Natural killer cell (primary cell): ENCODE measurements at places on chromosomes 1 and 21.
A peak's percentile ranks its signal among the peaks of the same experiment; 100 is the strongest.

DNA sequence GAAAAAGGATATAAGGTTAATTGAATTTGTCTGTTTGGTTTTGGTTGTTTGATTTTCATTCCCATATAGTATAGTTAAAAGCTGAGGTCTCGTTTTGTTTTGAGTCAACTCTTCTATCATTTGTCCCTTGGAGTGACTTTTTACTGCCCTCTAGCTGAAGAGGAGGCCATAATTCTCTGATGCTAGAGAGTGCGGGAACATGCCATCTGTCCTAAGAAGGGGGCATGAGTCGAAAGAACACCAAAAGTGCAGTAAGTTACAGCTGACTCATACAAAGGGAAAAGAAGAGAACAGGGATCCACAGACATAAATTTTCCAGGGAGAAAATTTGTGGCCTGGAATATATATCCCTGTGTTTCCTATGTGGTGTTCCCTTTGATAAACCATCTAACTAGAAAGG, 4.1 kb downstream of the KRTAP21-3 start:
- no peak for DNase-seq

GRCh38 chr1:184416946-184417345, 30.1 kb downstream of the C1orf21 start:
- DNase-seq: no peak

DNA sequence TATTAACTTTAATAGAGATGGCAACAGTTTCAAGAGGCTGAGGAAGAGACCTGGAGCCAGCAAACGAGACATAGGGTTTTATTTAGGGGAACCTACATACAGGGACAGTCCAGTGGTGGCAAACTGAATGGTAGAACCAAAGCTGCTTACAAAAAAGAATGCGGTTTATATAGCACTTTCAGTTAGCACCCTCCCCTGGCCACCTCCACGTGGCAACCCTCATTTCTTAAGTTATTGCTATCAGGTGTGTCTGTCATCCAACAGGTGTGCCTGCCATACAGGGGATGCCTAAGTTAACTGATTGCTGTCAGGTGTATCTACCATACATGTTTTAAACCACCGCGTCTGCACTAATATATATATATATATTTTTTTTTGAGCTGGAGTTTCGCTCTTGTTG, 129.2 kb upstream of the DUSP10 start:
- no peak for DNase-seq

- DNase-seq: no peak
Observed at GRCh38 chr1:16986962-16987361, 6.5 kb upstream of the MFAP2 start.

DNA sequence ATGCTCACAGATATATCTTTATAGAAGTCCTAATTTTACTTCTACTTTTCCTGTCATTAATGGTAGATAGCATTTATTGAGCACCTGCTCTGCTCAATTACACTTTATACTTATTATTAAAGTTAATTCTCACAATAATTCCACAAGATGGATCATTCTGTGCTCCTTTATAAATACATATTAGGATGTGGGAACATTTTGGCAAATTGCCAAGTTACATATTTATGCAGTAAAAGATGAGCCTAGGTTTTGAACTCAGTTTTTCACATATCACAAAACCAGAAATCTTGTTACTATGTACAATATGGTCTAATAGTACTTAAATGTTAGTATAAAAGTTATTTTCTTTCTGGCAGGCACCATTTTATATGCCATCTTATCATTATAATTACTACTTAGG, 895.0 kb upstream of the B3GALT2 start:
- DNase-seq: no peak

- no peak for DNase-seq
Observed at GRCh38 chr1:197557302-197557701, 218.0 kb downstream of the DENND1B start.

DNA sequence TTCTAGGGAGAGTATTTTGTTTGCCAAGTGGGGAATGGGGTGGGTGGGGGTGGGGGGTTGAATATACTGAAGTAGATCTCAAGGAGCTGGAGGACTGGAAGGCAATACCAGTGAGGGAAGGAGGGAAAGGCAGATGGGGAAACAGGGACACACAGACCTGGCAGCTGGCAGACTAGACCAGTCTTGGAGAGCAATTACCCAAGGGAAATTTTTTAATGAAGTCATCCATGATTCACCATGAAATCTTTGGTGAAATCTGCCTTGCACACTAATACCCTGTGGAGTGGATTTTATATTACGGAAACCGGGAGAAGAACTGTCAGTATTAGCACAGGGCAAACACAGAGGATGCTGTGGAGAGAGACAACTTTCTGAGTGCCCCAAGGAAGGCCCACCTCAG, 29.7 kb upstream of the MARK1 start:
- DNase-seq: no peak

GRCh38 chr1:25036117-25036546, 106.1 kb upstream of the RUNX3 start:
- peak; percentile 69 for DNase-seq

DNA sequence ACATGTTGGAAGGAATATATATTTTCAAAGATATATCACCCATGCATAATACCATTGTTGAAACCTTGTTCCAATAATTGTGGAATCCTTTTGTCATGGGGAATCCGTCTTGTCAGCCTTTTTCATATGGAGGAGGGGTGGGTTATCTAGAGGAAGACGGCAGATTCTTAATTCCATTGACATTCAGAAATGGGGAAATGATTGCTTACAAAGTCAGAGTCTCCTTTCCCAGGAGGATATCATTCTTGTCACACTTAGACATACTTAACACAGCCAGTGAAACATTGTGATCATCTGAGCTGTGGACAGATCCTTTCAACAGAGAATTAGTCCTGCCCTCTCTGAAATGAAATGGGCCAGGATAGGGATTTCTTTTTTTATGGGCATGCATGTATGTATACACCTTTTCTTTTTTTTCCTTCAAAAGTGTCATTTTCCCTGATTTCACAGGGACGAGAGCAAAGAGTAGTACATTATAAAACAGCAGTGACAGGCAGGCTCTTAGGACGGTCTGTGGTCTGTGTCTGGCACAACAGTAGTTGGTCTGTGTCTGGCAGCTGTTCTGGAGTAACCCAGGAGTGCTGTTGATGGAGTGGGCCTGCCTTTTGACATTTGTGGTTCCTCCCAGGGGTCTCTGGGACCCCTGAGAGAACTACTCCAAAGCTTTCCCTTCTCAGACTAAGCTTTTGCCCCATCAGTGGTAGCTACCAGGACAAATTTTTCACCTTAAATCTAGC, 50.1 kb downstream of the VPS13D start:
- no peak for DNase-seq

DNA sequence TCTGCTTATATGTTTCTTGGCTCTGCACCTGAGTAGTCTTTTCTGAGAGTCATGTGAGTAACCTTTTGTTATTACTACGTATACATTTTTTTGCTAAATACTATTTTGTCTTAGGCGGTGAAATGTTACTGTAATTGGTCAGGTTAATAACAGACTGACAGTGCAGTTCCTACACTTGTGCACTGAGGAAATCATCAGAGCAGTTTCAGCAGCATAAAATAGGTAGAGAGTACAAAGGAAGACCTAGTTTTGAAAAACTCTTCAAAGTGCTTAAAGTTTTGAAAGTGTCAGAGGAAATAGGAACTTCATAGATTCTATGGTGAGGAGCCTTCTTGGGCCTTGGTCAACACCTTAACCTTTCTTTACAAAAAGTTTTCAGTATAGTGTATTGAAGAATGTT, 11.1 kb downstream of the ATF6 start:
- no peak for DNase-seq

- no peak for DNase-seq
Observed at GRCh38 chr1:226302731-226303130, 6.2 kb downstream of the LIN9 start.

DNA sequence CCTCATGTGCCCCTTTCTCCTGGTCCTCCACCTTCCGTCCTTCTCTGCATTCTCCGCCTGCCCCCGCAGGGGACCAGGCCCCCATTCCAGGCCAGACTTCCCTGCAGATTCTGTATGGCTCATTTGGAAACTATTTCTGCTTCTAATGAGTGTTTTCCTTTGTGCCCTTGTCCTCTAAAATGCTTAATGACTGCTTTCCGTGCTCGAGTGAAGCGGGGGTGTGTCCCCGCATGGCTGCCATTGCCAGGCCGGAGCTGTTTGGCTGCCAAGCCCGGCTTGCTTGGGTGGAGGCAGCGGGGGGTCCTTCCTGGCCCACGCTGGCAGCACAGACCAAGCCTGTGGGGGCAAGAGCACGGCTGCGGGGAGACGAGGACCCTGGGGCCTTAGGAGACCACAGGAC, 299.3 kb upstream of the VAMP3 start:
- DNase-seq: no peak

DNA sequence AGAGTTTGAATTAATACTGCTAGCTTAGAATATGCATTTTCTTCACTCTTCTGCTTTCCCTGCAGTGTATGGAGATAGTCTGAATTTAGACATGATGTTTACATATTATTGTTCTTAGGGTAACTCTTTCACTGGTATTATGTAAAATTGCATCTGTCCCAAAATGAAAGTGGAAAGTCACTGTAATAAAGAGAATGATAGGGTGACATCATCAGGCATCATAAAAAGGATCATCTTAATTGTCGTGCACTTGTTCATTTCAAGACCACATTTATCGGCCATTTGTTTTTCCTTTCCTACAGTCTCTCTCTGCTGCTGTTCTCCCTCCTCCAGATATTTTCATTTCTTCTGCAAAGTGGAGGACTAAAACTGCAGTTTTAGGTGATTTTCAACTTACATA, 61.9 kb upstream of the ZNF281 start:
- DNase-seq: no peak

DNA sequence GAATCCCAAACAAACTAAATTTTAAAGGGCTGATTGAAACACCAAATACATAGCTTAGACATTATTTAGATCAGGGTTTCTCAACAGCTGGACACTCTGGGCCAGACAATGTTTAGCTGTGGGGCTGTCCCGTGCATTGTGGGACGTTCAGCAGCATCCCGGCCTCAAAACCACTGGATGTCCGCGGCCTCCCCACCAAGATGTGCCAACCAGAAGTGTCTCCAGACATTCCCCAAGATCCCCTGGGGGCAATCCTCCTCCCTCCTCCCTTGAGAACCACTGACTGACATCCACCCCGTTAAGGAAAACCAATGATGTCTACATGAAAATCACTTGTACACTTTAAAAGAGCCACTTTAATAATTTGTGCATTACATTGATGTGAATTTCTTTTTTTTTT, 38.4 kb downstream of the CLSTN1 start:
- no peak for DNase-seq

DNA sequence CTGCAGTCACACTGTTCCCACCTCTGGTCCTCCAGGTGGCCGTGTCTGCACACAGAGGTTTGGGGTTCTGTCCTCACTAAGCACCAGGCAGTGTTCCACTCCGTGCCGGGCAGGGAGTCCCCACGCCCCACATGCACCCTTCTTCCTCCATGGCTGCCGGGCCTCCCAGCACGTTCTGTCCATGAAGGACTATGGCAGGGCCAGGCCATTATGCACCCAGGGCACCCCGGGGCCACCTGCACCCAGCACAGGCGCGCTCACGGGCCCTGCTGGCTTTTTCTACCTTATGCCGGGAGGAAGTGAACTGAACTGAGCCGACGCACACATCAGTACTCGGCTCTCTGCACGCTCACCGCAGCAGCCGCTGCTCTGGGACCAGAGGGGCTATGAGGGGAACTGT, 10.3 kb downstream of the PANK4 start:
- DNase-seq: no peak

- no peak for DNase-seq
Observed at GRCh38 chr1:119952496-119952895, 56.2 kb upstream of the ADAM30 start.

DNA sequence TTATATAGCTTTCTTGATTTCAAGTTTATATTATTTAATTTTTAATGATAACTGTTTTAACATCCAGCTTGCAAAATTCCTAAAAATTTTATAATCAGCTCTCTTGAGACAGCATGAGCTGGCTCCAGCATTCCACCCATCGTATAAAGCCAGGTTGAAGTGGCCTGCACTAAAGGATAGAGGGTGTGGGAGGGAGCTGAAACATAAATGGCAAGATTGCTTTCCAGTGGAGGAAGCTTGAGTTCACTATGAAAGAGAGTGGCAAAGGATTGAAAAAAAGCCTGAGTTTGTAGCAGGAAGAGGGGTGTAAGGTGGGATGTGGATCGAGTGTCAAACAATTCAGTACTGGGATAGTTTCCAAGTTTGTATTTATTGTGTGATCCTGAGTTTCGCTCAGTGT, 48.5 kb upstream of the ZNF644 start:
- no peak for DNase-seq

GRCh38 chr21:42393443-42393950, 2.4 kb downstream of the TMPRSS3 start:
- no peak for DNase-seq

DNA sequence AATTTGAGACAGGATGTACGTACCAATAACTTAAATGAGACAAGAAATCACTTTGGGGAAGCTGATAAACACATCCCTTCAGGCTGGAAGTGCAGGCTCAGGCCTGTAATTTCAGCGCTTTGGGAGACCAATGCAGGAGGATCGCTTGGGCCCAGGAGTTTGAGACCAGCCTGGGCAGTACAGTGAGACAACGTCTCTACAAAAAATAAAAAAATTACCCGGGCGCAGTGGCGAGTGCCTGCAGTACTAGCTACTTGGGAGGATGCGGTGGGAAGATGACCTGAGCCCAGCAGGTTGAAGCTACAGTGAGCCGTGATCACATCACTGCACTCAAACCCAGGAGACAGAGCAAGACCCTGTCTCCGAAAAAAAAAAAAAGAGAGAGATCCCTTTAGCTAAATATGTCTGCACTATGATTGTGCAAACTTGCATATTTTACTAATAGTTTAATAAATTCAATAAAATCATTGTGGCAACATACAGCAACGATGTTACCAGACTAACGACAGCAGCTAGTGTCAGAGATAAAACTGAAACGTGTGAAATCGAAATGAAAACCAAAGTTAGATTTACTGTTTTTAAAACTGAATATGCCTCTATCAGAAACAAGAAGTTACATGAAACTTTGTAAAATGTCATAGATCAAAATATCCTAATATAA, 54.7 kb downstream of the CD2 start:
- peak; percentile 59 for DNase-seq

GRCh38 chr1:247639381-247639981, 34.1 kb downstream of the OR2G3 start:
- DNase-seq: peak; percentile 34

DNA sequence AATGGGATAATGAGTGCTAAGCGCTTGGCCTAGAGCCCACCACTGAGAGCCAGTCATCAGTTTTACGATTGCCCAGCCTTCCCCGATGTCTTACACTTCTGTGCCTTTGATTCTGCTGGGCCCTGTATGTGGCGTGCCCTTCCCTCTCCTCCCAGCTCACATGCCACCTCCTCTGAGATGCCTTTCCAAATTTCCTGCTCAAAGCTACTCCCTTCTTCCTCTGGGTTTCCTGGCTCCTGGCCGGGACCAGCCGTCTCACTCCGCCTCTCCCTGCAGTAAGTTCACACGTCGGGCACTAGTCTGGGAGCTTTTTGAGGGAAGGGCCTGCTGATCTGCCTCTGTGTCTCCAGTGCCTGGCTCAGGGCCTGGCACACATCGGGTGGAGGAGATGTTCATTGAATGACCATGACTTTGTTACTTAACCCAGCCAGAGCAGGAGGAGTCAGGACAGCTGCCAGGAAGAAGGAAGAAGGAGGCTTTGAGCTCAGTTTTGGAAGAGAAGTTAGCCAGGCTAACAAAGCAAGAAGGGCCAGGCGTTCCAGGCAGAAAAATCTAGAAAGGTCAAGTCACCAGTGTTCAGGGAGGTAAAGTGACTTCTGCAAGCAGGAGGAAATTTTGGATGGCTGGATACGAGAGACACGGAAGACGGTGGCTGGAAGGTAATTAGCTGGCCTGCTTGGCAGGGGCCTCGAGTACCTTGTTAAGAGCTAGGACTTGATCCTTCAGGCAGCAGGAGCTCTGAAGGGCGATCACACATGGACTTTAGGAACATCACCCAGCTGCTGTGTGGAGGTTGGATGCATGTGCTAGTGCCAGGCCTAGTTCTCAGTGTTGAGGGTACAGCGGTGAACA, 63.6 kb downstream of the EPHB2 start:
- DNase-seq: no peak
